ENCODE measurements at places on chromosomes 13 and 19.

- peak; percentile 84 for DNase-seq
These were observed at the start of gene LDLR for GRCh38 chr19:11089254-11090013. Gene LDLR (plus strand): TSS chr19:11089463. CDS start chr19:11089549, 86 bp downstream.

- no peak for DNase-seq
These were observed 423.3 kb downstream of the SPRY2 start for GRCh38 chr13:79917628-79918027.

DNA sequence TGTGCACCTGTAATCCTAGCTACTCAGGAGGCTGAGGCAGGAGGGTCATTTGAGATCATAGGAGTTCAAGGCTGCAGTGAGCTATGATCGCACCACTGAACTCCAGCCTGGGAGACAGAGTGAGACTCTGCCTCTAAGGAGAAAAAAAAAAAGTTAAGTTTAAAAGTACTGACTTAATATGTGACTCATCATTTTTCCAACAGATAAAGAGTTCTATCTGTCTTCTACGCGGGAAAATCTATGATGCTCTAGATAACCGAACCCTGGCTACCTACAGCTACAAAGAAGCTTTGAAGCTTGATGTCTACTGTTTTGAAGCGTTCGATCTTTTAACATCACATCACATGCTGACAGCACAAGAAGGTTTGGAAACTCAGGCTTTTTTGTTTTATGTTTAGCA lies 7.2 kb downstream of the CDC16 start:
- no peak for DNase-seq

DNA sequence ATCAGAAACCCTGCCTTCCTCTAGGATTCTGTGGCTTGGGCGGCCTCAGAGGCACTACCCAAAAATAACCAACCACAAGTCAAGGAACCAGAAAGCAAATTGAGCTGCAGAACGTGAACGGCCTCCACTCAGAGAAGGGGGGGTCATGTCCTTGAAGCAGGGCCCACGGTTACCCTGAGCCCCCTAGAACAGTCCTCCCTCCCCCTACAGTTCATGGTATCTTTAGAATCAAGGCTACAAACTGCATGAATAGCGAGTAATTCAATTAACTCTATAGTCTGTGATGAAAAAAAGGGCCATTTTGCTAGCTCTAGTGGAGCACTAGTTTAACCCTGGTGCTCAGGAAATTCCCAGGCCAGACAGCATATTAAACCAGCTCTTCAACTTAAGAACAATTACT lies 79.0 kb upstream of the ZNF507 start:
- no peak for DNase-seq

DNA sequence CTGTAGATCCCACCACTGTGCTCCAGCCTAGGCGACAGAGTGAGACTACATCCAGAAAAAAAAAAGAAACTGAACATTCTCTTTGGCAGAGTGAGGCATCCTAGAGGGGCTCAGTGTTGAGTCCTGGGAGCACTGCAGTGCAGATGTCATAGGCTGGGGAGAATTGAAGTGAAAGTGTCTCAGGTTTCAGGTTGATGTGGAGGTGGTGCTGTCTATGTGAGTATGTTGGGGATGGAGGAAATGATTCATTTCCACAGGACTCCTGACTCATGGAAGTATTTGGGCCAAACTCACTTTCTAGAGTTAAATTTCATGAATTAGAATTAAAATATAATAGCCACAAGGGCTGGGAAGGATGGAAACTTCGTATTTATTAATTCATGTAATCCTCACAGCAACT lies 134.4 kb upstream of the TSC22D1 start:
- DNase-seq: no peak

- no peak for DNase-seq
These were observed 34.9 kb upstream of the FLT1 start for GRCh38 chr13:28529836-28530235.

GRCh38 chr19:13923194-13923987 lies 14.8 kb downstream of the PODNL1 start:
- DNase-seq: no peak

Data from hematopoietic multipotent progenitor cell (in vitro differentiated cells).